ENCODE measurements at places on chromosomes 11 and 22.
A peak's percentile ranks its signal among the peaks of the same experiment; 100 is the strongest.

DNA sequence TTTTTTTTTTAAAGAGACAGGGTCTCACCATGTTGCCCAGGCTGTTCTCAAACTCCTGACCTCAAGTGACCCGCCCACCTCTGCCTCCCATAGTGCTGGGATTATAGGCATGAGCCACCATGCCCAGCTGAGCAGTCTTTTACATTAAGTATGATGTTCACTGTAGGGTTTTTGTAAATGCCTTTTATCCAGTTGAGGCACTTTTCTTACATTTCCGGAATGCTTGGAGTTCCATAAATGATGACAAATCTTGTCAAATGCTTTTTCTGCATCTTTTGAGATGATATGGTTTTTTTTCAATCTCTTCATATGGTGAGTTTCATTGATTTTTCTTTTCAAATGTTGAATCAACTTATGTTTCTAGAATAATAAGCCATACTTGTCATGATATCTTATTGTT lies 29.4 kb upstream of the CTTN start:
- no peak for DNase-seq

DNA sequence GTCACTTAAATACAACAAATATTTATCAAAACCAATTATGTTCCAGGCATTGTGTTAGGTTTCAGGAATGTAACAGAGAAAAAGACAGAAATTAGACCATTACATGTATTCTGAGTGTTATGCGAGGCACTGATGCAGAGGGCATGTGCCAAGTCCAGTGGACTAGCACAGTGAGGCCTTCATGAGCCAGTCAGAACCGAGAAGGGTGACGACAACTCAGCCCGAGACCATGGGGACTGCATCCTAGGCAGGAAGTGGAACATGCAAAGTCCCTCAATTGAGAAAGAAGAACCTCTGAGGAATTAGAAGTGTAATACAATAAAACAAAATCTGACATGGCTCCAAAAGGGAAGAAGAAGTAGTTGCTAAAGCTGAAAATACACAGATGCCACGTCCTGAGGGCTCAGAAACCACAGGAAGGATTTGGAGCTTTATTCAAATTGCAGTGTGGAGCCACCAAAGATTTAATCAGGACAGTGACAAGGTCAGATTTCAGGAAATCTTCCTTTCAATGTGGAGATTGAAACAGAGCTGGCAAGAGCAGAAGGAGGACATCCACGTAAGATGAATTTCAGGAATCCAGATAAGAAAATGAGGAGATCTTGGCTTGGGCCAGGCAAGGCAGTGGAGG lies 529.6 kb downstream of the NTM start:
- no peak for DNase-seq

DNA sequence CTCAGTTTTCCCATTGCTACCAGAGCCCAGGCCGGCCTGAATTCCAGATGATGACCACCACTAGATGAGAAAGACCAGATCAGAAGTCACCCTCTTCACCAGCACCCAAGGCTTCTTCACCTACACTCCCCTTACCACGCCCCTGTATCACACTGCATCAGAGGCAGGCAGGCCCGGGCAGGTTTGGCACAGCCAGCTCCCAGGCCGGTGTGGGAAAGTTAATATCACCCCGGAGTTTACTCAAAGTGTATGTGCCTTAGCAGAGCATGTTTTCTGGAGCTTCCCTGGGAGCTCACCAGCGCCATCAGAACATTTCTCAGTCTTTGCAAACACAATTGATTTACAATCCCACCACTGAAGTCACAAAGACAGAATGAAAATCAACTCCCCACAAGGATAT lies 47.5 kb upstream of the POU2AF1 start:
- no peak for DNase-seq

DNA sequence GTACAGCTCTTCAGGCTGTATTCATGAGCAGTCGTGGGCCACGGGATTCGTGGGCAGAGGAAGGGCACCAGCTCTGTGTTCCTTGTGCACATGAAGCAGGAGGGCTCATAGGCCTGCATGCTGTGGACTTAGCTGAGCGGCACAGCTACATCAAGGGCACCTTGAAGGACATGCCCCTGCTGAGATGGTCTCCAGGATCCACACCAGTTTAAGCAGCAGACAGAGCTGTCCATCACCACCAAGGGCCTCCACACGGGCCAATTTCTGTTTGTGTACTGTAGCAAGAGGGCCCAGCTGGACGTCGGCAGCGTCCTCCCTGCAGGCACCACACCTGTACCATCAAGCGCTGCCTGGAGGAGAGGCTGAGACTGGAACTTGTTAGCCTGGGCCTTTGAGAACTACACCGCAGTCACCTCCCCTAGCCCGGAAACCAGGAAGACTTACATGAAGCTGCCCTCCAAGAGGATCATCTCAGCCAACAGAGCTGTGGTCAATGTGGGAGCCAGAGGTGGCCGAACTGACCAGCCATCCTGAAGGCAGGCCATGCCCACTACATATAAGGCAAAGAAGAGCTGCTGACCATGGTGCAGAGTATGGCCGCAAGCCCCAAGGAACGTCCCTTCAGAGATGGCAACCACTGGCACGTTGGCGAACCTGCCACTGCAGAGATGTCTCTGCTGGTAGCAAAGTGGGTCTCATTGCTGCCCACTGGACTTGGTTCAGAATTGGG lies 32.7 kb upstream of the GNB1L start:
- no peak for DNase-seq

DNA sequence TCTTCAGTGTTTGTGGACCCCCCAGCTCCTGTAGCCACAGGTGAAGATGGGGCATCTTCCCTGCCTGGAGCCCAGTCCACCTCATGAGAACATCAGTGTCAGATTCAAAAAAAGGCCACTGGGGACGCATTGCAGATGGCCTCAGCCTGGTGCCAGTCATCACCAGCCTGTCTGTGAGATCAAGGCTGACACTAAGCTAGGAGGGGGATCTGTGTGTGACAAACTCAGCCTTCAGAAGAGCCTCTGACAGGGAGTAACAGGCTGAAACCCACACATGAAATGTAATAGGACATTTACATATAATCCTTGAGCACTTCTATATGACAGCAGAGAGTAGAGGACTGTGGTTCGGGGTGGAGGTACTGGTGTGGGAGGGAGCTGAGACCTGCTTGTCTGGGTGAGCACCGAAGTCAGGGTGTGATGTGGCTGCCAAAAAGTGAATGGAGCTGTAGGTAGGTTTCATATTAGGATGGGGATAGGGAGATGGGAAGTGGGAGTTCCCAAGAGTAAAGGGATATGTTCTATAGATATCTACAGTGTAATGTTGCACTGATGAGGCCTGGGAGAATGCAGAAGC lies 20.5 kb upstream of the CCDC134 start:
- DNase-seq = no peak

DNA sequence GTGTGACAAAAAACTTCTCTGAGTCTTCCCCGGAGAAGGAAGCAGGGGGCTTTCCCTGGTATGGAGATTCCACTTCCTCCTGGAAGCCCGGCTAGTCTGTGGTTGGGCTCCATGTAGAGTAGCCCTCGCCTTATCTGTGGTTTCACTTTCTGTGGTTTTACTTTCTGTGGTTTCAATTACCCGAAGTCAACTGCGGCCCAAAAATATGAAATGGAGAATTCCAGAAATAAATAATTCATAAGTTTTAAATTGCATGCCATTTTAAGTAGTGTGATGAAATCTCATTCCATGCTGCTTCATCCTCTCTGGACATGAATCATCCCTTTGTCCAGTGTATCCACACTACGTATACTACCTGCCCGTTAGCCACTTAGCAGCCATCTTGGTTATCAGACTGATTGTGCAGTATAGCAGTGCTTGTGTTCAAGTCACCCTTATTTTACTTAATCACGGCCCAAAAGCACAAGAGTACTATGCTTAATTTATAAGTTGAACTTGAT lies 275.0 kb upstream of the SESN3 start:
- DNase-seq = no peak

DNA sequence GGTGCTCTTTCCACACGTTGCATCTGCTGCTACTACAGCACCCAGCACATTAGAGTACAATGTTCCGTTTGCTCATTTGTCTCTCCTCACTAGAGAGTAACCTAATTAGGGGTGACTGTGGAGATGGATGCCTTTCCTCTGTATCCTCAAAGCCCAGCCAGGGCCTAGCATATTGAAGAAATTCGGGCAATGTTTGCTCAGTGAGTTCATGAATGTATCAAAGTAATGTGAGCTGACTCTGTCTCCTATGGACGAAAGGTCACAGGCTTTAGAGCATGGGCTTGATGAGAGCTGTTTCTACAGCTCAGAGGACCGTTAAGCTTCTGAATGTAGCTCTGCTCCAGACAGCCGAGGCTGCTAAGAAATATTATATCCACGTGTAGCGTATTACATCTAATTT lies 67.5 kb downstream of the C11orf58 start:
- no peak for DNase-seq

DNA sequence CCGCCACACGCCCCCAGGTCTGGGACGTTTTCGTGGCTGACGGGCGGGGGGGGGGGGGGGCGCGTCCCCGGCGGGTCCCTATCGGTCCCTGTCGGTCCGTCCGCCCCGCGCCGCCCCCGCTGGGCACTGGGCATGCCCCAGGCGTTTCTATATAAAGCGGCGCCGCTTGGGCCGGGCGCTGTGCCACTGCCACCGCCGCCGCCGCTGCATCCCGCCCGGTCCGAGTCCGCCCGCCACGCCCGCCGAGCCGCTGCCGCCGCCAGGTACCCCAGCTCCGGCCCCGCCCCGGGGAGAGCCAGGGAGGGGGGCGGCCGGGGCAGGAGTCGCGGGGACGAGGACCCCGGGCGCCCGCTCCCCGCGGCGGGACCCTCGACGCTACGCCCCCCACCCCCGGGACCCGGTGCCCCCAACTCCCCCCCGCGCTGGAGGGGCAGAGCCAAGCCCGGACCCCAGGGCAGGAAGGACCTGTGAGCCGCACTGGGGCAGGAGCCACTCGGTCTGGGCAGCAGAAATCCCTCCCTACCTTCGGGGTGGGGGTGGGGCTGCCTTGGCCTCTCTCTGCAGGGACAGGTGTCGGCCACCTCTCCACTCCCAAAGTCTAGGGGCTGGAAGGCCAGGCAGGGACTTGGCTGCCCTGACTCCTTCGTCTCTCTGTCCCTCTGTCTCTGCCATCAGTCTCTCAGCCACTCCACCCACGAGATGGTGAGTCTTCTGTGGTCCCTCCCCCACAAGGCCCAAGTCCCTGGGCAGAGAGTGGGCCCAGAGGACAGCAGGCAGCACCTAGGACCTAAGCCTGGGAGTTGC lies at the start of gene CARNS1:
TSS of gene CARNS1 (plus strand) at position 178 of the 804 bp plus-strand sequence. CDS start at position 700, 522 bp downstream.
- no peak for DNase-seq

DNA sequence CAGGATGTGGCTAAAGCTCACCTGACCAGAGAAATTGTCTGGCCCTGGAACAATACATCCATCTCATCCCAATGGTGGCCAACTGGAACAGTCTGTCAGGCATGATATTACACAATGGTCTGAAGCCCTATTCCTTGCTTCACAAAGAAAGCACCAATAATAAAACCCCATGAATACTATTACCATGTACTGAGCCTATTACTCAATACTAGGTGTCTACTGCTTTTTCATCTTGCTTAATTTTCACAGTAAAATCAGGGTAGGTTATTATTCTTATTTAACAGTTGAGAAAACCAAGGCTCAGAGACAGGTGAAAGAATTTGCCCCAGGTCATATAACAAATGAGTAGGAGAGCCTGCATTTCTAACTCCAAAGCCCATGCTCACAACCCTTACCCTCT lies 68.9 kb upstream of the CAPRIN1 start:
- DNase-seq = no peak

GRCh38 chr22:46150034-46150654 lies at the start of gene PPARA:
Gene PPARA (plus strand): TSS chr22:46150526. CDS start chr22:46198384, 47,858 bp downstream.
- DNase-seq = peak; percentile 92

DNA sequence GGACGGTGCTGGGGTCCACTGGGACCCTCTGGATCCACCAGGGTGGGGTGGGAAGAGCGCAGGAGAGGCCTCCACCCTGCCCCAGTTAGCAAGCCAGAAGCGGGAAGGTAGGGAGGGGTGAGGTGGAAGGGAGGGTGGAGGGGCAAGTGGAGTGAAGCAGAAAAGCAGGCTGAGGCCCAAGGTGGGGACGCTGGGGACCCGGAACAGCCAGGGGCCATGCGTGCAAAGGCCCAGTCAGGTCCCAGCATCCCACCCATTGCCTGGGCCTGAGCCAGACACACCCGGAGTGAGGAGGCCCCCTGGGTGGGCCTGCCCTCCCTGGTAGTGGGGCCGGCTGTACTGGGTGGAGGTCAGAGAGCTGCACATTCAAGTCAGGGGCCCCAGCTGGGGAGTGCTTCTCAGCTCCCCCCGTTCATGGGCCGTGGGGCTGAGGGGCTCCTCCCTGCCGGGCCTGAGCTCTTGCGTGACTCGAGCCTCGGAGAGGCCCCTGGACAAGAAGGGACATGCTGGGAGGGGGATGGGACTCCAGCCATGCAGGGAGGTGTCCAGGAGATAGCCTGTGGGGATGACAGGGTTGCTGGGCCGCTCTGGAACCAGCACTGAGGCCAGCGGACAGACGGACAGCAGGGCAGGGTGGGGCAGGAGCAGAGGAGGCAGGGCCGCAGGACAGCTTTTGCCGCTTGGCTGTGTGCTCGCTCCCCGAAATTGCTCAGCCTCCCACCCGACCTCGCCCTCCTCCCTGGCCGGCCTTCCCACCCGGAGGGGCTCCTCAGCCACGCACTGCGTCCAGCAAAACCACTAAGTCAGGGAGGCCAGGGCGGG lies 7.7 kb downstream of the TNNT3 start:
- no peak for DNase-seq

GRCh38 chr11:66676282-66676919 lies 1.3 kb downstream of the RBM4B start:
- DNase-seq = peak; percentile 63

- DNase-seq = no peak
Observed at GRCh38 chr11:61841636-61842527, 13.8 kb downstream of the FADS2 start.

DNA sequence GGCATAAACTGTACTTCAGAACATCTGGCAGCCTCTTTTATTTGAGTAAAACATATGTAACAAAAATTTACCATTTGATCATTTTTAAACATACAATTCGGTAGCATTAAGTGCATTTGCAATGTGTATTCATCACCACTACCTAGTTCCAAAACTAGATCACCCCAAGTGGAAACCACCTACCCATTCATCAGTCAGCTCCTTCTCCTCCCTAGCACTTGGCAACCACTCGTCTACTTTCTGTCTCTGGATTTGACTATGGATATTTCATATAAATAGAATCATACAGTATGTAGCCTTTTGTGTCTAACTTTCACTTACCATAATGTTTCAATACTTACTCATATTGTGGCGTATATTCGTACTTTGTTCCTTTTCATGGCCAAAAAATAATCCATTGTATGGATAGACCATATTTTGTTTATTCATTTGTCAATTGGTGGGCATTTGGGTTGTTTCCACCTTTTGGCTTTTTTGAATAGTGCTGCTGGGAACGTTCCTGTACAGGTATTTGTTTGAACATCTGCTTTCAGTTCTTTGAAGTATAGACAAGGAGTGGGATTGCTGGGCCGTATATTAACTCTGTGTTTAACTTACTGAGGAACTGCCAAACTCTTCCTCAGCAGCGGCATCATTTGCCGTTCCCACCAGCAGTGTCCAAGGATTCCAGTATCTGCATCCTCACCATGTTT lies 27.2 kb upstream of the ADORA2A start:
- DNase-seq = no peak
